BE2C (cell line): ENCODE measurements at places on chromosomes 4 and X.

- no peak for DNase-seq
Observed at GRCh38 chrX:24767557-24767956, 73.8 kb downstream of the POLA1 start.

GRCh38 chr4:72893354-72894066 is 176.0 kb downstream of the COX18 start:
- no peak for DNase-seq

GRCh38 chr4:58507079-58507478 is 1396.9 kb upstream of the IGFBP7 start:
- no peak for DNase-seq

DNA sequence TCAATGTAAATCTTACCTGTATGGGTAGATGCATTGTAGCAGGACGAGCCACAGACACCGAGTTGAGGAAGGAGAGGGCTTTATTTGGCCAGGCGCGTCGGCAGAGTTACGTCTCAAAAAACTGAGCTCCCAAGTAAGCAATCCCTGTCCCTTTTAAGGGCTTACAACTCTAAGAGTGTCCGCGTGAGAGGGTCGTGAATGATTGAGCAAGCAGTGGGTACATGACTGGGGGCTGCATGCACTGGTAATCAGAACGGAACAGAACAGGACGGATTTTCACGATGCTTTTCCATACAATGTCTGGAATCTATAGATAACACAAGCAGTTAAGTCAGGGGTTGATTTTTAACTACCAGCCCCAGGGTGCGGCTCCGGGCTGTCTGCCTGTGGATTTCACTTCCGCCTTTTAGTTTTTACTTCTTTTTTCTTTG is 524.9 kb upstream of the HTR2C start:
- DNase-seq = no peak

- DNase-seq = no peak
Observed at GRCh38 chrX:133543654-133544053, 128.4 kb upstream of the GPC4 start.

DNA sequence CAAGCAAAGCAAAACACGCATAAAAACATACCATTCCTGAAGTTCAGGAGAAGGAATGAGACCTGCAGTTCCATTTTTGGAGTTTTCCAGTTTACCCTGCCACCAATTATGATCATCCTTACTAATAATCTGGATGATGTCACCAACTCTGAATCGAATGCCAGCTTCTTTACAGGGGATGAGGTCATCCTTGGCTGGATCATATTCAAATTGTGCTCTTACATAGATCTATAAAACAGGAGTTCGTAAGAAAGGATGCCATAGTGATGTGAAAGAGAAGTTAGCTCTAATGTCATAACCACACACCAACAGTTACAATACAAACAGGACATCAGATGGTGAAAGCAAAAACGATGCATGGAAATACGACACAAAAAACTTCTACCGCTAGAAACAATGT is 106.5 kb downstream of the NYX start:
- DNase-seq = no peak

DNA sequence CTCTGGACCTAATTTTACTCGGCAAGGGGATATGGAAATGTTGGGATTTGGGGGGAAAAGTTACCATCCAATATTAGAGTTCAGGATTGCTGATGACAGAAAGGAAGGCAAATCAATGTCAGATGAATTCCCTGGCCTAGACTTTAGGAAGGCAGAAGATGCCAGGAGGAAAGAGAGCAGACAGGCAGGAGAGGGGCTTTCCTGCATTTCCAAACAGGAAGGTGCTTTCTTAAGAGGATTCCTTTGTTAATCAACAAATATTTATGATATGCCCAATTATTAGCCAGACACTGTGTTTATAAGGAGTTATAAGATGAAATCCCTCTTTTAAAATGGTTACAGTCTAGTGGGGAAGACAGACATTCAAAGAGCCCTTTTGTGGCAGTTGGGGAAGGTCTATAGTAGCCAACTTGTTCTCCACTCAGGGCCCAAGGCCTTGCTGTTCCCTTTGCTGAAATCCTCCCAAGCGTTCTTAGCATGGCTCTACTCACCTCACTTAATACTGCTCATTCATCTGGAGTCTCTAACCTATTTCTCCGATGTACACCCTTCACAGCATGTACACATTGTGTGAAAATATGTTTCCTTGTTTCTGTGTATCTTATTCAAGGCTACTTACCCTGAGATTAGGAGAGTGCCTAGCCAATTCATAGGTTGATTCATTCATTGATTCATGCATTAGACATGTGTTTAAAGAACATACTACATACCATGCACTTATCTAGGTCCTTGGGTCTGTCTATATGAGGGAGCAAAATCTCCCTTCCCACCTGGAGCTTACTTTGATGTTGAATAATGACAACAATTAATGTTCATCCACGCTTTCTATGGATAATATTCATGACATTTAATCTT is 5.3 kb downstream of the IGFBP7 start:
- DNase-seq = no peak

DNA sequence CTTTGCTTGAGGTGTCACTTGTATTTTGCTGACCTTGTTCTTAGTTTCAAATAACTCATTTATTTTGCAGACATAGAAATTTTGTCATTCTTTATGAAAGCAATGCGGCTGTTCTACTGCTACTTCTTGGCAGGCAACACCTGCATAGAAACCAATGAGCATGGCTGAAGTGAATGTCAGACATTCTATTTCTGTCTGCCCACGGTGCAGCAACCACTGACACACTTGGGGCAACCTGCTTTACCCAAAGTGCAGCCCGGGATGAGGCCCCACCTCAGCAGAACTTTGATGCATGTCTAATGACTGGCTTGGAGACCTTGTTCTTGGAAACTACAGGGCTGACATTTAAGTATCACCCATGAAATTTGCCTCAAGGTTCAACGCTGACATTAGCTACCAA is 93.6 kb downstream of the RBM47 start:
- no peak for DNase-seq

DNA sequence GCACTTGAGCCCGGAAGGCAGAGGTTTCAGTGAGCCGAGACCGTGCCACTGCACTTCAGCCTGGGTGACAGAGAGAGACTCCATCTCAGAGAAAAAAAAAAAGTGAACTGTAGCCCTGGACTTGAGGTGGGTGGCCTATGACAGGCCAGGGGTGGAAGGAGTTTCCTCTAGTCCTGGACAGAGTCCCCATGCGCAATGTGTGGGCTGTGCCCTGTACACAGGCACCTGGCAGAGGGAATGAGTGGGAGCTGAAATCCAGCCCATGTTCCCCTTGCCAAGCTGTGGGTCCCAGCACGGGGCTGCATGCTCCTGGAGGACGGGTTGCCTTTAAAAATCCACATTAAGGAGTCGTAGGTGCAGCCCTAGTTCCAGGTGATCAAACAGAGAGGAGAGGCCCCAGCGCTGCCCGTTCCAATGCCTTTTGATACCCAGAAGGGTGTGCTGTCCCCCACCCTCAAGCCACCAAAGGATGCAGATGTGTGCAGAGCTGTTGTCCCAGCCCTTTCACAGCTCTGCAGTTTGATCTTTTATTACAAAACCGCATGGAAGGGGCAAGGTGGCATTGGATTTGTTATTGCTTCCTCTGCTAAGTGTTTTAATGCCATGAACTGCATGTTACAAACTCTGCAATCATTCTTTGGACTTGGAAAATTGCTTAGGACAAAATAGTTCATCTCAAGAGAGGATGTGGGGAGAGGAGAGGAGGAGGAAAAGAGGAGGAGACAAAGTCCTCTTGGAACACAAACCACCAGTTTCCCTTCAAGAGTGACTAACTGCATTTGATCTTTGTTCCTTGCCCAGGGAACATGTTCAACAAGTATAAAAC is 38.0 kb upstream of the PDK3 start:
- no peak for DNase-seq

- no peak for DNase-seq
Observed at GRCh38 chr4:9923195-9923812, 98.0 kb downstream of the SLC2A9 start.

DNA sequence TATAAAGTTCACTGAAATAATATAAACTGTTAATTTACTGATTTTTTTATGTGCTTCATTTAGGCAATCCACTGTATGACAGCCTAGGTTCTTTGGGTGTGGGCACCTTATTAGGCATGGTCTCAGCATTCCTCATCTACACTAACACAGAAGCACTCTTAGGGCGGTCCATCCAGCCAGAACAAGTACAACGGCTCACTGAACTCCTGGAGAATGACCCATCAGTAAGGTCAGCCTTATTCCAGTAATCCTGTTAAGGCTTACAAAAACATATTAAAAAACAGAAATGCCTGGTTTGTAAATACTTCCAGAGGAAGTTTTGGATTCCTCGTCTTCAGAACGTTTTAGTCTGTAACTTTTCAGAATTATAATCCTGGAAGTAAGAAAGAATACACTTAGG is 80.1 kb downstream of the SLC30A9 start:
- DNase-seq = no peak

- no peak for DNase-seq
Observed at GRCh38 chr4:53306729-53307128, 59.1 kb downstream of the SCFD2 start.

GRCh38 chr4:79652232-79652631 is 244.2 kb upstream of the GK2 start:
- no peak for DNase-seq

DNA sequence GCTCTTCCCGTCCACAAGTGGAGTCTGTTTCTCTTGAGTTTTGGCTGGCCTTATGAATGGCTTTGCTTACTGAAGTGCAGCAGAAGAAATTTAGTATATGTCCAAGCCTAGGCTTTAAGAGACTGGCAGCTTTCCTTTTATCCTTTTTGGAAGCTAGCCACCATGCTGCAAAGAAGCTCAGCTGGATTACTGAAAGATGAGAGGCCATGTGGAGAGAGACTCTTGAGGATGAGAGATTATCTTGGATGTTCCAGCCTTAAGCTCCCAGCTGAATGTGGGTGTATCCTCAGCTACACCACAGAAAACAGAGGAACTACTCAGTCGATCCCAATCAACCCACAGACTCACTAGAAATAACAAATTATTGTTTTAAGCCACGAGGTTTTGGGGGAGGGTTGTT is 12.5 kb downstream of the CCNG2 start:
- no peak for DNase-seq

GRCh38 chrX:67636532-67636931 is 92.7 kb downstream of the AR start:
- DNase-seq = no peak

DNA sequence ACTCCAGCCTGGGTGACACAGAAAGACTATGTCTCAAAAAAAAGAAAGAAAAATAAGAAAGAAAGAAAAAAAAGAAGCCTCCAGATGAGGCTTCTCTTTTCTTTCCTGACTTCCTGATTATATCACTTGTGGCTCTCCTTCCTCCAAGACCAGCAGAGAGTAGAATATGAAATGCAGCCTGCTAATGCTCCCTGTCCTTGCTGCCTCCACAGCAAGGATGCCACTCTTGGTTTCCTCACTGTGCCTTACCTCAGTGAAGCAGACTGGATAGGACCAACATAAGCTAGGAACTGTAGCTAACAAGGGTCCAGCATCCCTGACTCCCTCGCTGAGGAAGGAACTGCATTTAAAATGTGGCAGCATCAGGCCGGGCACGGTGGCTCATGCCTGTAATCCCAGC is 11.7 kb downstream of the SLC25A43 start:
- no peak for DNase-seq

GRCh38 chr4:122163301-122163700 is 11.2 kb downstream of the BLTP1 start:
- DNase-seq = no peak

DNA sequence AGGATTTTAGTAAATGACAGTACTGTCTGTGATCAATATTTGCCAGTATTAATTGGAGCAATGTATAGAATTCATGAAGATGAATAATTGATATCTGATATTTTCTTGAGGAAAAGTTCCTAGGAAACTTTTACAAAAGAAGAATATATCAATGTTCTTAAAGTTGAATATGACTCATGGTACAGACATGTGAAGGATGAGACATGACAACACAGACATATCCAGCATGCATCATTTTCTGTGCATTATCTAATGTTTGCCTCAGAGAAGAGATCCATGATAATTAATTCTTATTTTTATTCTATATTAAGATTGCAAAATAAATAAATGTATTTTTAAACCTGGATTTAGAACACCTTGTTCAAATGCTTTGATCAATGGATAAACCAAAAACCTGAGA is 452.9 kb upstream of the EPHA5 start:
- no peak for DNase-seq

DNA sequence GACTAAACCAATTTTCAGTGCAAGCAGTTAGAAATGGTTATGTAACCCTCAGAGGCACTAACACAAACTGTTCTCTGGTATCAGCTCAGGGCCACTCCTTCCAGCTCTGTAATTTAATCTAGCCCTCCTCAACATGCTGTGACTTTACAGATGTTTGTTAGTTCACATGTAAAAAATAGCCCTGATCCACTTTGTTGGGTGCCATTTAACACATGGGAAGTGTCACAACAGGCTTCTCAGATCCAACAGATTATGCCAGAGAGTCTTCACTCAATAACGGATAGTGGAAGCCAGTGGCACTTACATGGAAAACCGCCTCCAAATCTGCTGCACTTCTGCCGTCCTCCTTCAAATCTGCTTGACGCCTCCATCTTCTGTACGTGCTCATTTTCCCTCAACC is 51.6 kb downstream of the ATP8A1 start:
- no peak for DNase-seq

- no peak for DNase-seq
Observed at GRCh38 chrX:72568406-72569092, 4.1 kb downstream of the HDAC8 start.

DNA sequence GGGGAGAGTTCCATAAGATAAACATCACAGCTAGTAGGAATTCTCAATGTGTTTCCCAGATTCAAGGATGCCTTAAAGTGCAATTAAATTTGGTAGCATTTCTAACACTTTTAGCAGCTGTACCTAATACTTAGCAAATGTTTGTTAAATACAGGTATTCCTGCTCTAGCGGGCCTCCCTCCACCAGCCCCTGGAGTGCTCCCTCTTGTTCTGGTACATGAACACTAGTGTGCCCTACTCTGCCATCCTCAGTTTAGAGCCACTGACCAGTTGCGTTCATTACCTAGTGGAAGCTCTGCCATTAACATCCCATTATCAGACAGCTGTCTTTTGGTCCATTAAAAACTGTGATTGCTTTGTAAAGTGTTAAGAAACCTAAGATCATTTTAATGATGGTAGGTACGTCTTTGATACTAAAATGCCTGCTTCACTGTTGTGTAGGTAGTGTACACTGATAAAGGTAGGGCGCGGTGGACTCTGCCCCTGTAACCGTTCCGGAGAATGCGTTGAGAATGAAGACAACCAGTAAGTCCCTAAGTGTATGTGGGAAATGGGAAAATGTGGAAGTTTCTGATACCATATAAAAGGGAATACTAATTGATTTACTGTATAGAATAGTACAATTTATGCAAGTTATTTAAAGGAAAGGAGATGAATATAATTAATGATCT is 21.7 kb downstream of the KIAA0232 start:
- no peak for DNase-seq

DNA sequence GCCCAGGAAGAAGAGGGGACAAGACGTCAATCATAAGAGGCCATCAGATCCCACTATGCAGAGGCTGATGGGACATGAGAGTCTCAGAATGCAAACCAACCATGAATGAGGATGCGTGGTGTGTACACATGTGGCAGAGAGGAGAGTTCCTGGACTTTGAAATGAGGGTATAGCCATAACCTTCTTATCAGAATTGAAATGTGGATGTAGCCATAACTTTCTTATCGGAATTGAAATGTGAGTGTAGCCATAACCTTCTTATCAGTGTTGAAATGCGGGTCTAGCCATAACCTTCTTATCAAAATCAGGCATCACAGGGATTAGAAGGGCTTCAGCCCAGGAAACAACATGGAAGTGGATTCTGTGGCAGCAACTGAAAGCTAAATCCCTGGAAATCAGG is 415.5 kb upstream of the FAT1 start:
- no peak for DNase-seq

- DNase-seq = no peak
Observed at GRCh38 chr4:82578935-82579334, 17.1 kb upstream of the TMEM150C start.
